ENCODE measurements at places on chromosomes 16 and 17.
A peak's percentile ranks its signal among the peaks of the same experiment; 100 is the strongest.

DNA sequence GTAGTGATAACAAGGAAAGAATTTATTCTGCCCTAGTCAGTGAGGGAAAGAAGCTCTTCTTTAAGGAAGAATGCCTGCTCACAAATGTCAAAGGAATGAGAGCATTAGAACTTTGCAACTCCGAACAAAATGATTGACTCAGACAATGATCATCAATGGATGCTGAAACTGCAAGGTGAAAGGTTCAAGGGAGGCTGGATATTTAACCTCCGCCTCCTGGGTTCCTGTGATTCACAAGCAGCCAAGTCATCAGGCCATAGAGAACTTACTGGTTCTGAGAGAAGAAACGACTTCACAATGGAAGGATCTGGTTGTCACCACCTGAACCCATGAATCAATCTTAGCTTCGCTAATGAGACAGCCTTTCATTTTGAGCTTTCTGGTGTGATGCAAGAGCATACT is 16.0 kb upstream of the SCNN1B start:
- DNase-seq = no peak

DNA sequence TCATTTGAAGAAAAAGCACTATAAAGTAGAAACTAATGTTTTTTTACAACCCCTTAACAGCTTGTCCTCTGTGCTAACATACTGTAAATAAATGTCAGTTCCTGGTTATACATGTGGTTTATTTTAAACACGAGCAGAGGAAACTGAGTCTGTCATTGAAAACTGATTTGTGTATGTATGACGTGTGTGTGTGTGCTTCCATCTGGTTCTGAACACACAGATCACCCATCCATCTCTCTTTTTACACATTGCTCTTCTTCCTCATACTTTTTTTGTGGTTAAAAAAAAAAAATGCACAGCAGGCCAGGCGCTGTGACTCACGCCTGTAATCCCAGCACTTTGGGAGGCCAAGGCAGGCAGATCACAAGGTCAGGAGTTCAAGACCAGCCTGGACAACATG is 49.5 kb downstream of the ZNF423 start:
- DNase-seq = no peak

DNA sequence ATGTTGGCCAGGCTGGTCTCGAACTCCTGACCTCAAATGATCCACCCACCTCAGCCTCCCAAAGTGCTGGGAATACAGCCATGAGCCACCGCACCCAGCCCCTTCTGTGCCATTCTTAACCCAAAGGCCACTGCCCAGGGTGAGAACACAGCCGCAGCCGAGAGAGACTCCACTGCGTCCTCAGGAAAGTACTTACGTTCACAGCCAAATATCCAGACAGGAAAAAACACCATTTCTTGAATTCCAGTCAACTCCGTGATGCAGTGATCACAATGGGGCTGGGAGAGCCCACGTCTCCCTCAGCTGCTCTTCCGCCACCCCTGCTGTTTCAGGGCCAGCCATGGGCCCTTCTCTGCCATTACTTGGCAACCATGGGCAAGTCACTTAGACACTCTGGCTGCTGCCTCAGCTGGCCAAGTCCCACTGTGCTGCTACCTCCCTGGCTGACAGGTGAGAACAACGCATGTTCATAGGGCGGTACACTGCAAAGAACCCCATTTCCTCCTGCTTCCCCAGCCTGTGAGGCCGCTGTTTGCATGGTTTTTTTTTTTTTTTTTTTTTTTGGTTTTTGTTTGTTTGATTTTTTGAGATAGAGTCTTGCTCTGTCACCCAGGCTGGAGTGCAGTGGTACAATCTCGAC is 4.3 kb downstream of the CDIP1 start:
- DNase-seq = peak; percentile 16

DNA sequence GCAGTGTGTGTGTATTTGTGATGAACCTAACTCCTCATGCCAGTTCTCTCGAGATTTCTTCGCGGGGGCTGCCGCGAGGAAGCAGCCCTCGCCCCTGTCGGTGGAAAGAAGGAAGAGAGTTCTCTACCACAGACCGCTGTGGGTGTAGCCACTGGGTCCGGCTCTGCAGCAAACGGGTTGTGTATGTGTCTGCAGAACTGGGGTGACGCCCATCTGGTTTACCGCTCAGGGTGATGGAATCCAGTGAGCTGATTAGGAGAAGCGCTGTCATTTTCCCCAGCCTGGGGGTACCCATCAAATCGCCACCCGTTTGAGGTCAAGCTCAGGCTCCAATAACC is 7.7 kb downstream of the CORO6 start:
- peak; percentile 69 for DNase-seq

GRCh38 chr17:54220829-54221228 is 398.1 kb downstream of the KIF2B start:
- DNase-seq = no peak

DNA sequence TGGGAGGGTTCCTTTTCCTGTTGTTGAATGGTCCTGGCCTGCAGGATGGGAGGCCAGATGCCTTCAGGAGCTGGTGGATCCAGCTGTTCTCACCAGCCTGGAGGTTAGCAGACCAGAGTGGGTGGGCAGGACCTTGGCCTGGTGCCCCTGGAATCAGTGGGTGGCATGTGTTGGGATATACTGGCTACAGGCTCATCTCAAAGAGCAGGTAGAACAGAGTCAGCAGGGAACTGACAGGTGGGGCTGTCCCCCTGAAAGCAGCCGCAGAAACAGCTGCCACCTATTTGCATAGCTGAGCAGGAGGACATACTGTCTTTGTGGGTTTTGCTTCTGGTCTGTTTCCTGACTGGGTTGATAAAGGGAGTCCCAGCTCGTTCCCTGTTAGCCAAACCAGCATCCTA is 144.1 kb downstream of the RAB11FIP4 start:
- DNase-seq = no peak

DNA sequence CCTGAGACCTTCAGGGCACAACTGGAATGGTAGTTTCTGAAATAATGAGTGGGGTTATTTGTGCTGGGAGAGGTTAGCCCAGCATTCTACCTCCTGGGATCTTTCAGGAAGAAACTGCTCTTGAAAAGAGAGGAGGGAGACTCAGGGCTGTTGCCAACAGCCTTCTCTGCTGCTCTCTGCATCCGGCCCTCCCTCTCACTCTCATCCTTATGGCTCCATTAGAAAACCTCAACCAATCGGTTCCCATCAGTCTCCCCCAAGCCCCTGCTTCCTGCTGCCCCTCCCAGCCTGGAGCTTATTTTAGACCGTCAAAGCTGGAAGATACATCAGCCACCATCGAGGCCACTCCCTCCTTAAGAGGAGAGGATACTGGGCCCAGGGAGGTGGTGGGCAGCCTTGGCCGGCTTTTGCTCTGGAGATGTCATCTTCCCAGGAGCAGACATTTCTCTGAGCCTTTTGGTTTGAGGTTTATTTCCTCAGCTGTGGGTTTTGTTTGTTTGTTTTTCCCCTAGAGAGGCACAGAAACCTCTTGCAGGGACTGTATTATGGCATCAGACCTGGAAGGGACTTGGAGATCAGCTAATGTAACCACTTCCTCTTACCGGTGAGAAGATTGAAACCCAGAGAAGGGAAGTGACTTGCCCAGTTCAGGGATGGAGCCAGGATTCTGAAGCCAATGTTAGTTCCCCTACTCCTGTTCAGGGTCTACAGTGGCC is 2.7 kb downstream of the MPRIP start:
- DNase-seq = no peak

- peak; percentile 61 for DNase-seq
Observed at GRCh38 chr17:28726226-28726626, at the start of gene TLCD1. Gene TLCD1, minus strand, starts transcription at chr17:28726233. Its CDS starts 136 bp downstream, at chr17:28726097.

DNA sequence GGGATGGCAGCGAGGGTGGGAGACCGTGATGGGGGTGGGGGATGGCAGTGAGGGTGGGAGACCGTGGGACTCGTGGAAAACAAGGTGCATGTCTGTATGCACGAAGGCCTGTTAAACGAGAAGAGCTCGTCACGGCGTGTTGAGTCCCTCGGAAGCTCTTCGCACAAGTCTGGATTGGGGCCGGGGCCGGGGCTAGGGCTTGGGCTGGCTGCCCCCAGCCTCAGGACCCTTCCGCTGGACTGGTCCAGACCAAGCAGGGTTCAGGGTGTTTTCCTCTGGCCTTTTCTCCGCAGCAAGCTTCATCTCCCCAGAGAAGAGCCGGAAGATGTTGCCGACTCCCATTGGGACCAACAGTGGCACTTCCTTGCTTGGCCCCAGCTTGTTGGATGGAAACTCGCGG is 7.7 kb upstream of the JPT2 start:
- no peak for DNase-seq

GRCh38 chr16:56657555-56658326 is at the start of gene MT1F:
Gene MT1F, plus strand, starts transcription at chr16:56657959. Its CDS starts 100 bp downstream, at chr16:56658059.
- peak; percentile 60 for DNase-seq

DNA sequence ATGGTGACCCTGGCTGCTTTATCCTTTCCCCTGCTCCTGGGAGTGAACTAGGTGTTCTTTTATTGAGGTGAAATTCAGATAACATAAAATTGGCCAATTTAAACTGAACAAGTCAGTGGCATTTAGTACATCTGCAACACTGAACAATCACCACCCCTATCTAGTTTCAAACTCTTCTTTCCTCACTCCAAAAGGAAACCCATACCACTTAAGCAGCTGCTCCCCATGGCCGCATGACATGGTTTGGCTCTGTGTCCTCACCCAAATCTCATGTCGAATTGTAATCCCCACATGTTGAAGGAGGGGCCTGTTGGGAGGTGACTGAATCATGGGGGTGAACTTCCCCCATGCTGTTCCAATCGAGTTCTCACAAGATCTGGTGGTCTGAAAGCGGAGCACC is 154.1 kb downstream of the STX8 start:
- DNase-seq = no peak

DNA sequence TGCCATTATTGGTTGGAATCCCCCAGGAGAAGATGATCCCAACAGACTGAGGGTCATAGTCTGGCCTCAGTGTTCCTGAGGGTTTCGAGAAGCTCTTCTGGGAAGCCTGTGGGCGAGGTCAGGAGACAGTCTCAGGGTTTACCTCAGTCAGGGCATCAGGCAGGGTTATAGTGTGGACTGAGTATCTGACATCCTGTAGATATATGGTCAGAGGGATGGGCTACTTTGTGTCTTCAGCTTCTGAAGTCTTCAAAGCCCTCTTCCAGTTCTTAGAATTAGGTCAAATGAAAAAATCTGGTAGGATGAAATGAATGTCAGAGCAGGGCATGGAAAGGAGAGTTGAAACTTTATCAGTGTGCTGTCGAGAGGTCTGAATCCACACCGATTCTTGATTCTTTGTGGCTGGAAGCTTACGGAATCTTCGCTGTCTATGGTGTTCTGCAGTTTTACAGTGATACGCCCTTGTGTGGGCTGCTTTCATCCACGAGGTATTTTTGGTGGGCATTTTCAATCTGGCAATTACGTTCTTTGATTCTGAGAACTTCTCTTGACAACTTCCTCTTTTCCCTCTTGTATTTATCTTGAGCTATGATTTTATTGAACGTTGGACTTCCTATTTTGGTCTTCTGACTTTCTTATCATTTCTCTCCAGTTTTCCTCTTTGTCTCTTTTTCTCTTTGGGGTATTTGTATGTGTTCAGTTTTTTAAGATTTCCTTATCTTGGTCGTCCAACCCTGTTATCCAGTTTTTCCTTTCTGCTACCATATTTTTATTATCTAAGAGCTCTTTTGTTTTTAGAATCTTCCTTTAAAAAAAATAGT is 30.4 kb downstream of the BPTF start:
- DNase-seq = no peak

DNA sequence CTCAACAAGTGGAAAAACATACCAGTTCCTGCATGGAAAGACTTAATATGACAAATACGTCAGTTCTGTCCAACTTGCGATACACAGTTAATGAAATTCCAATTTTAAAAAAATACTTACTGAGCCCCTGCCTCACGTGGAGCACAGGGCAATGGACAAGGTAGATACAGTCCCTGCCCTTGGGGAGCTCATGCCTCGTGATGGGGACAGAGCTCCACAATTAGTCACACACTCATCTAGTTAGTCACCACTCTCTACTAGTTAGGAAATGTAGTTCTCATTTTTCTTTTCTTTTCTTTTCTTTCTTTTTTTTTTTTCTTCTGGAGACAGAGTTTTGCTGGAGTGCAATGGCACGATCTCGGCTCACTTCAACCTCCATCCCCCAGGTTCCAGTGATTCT is 74.7 kb upstream of the CDH5 start:
- no peak for DNase-seq

GRCh38 chr16:12587646-12588277 is 215.9 kb downstream of the CPPED1 start:
- DNase-seq = no peak

GRCh38 chr17:67459985-67460384 is 82.9 kb downstream of the PITPNC1 start:
- DNase-seq = no peak

DNA sequence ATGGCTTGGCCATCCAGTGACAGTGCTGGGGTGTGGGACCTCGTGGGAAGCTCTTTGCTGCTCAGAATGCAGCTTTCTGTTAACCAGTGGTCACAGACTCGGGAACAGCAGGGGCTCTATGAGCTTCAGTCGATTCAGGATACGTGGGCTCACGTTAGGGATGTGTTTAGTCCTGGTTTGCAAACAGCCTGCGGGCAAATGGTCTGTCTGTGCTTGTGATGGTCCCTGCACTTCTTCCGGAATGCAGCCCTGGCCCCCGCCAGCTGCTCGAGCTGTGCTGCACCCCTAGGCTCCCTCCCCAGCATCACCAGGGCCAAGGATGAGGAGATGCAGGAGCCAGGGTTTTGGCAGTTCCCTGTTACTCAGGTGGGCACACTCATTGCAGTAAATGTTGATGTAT is 172.8 kb upstream of the CHMP6 start:
- no peak for DNase-seq

DNA sequence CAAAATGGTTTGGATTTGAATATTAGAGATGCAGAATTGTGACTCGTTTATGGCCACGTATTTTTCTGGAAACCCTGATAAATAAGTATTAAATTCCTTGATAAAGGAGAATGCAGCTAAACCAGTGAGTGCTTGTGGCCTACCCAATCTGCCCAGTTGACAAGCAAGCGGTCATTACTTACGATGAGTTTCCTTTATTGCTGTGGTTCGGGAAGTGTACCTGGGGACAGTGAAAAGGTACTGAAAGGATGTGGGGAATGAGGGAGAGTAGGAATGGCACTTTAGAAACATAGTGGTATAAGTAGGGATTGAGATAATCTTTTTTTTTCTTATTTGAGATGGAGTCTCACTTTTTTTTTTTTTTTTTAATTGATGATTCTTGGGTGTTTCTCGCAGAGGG is 33.8 kb downstream of the RBBP6 start:
- DNase-seq = no peak

DNA sequence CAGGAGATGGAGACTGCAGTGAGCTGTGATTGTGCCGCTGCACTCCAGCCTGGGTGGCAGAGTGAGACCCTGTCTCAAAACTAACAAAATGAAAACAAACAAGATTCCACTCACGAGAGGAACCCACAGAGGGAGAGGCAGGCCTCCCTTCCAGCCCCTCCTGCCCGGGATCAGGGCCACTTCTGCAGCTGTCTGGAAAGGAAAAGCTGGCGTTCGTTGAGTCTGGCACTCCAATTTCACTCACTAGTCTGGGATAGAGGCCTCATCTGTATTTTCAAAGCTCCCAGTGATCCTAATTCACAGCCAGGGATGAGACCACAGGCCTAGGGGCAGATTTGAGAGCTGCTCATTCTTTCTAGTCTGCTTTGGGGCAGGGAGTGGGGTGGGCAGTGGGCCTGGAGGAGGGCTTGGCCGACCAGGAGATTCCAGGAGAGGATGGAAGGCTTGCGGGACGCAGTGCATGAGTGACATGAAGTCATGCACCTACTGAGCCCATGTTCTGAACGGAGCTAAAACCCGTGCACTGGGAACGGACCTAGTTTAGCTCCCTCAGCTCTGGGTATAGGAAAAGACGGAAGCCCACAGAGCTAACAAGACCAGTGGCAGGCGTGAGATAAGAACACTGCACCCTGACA is 54.0 kb downstream of the COTL1 start:
- DNase-seq = no peak
